ENCODE measurements at places on chromosomes 3 and 15.

- DNase-seq, result no peak
Measured at GRCh38 chr15:98674336-98674735, 26.0 kb downstream of the IGF1R start.

DNA sequence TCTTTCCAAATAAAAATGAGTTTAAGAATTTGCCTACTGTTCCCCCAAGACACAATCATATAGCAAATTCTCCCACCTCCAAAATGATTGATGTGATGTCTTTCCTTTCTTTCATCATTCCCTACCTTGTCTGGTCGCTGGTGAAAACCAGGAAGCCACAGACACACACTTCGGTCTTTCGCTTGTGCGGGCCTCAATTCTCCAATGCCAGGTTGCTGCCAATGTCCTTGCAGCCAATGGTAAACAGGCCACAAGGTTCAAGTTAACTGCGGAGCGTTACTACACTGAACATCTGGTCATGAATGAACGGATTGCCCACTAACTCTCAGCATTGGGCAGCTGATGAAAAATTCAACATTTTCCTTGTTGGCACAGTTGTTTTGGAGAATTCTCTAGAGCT lies 192.2 kb downstream of the FOXP1 start:
- DNase-seq, result no peak

DNA sequence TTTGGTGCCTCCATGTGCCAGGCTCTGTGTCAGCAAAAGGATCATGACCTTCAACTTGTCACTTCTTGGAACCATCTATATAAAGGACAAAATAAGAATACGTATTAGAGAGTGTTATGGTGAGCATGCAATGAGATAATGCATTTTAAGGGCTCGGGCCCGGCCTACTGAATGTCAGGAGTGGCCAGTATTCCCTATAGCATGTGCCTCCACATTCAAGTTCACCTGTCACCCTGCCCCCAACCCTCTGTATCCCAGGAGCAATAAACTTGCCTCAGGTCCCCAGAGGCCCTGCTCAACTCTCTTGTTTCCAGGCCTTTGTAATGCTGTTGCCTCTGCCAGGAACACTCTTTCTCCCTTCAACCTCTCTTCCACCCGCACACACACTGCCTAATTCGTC lies 90.2 kb upstream of the SLC6A11 start:
- DNase-seq, result no peak

GRCh38 chr3:48092270-48092669 lies 76.1 kb upstream of the MAP4 start:
- no peak for DNase-seq

DNA sequence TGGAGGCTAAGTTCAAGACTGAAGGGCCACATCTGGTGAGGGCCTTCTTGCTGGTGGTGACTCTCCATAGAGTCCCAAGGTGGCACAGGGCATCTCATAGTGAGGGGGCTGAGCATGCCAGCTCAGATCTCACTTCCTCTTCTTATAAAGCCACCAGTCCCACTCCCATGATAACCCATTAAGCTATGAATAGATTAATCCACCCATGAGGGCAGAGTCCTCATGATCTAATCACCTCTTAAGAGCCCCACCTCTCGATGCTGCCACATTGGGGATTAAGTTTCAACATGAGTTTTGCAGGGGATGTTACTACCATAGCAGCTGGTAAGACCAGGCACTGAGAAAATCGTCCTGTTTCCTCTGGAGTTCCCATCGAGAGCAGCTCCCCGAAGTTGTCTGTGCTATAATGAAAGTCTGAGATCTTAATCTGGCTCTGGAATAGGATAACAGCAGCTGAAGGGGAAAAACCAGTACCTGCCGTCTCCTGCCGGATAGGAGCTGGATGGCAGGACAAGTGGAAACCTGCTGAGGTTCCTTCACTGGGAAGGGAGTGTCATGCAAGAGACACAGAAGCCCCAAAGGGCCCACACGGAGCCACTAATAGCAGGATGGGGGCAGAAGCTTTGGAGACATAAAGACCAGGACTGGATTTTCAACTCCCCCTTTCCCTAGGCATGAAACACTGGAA lies 79.5 kb upstream of the EPHB3 start:
- no peak for DNase-seq

DNA sequence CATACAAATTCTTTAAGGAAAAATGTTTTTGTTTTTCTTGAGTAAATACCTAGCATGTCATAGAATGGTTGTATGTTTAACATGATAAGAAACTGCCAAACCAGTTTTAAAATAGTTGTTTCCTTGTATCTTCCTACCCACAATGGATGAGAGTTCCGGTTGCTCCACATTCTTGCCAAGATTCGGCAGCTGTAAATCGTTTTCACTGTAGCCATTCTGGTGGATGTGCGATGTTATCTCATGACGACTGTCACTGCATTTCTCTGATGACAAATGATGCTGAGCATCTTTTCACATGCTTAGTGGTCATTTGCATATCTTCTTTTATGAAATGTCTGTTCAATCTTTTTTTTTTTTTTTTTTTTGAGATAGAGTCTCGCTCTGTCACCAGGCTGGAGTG lies 36.6 kb upstream of the SH3GL3 start:
- no peak for DNase-seq

DNA sequence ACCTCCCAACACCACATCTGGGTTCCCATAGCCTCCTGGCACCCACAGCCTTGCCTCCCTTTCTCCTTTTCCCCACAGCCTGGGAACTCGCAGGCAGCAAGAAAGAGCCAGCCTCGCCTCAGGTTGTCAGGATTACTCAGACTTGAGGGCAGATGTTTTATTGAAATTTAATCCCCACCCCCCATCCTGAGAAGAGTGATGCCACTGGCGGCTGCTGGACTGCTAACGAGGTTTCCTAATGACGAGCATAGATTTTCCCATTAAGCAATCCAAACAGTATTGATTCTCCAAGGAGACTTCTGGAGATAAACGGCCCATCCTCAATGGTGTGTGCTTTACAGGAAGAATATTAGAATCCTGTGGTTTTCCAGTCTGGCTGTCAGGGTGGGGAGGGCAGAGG lies 13.7 kb downstream of the SHF start:
- DNase-seq, result no peak

DNA sequence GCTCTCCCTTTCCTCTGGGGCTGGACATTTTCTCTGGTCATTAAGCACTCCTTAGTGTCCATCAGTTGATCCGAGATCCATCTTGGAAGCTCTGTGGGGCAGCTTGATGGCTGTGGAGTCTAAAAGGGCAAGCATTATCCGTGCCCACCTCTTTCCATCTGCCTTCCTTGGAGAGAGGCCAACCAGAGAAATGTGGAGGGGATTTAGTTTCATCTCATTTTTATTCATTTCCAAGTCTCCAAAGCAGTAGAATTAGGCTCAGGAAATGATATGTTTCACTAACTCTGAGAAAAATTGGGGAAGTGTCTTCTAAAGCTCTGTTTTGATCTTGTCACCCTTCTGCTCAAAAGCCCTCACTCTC lies 95.9 kb upstream of the KLHL25 start:
- DNase-seq, result no peak

- no peak for DNase-seq
Measured at GRCh38 chr3:44992555-44993470, 16.8 kb downstream of the EXOSC7 start.

DNA sequence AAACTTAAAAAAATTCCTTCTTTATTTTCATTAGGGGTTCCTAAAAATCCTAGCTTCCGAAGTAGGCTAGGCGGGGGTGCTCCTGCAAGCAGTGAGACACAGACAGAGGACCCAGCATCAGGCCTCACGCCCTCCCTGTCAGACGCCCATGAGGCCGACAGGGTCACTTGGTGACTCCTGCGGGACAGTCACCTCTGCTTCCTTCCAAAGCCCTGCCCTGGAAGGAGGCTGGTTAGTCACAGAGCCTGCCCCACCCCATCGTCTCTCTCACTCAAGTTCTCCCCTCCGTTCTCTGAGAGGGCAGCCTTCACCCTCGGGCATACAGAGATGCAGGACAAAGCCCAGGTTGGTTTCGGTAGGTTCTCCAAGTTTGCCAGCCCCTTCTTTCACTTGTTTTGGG lies 38.6 kb downstream of the EHD4 start:
- DNase-seq, result no peak

DNA sequence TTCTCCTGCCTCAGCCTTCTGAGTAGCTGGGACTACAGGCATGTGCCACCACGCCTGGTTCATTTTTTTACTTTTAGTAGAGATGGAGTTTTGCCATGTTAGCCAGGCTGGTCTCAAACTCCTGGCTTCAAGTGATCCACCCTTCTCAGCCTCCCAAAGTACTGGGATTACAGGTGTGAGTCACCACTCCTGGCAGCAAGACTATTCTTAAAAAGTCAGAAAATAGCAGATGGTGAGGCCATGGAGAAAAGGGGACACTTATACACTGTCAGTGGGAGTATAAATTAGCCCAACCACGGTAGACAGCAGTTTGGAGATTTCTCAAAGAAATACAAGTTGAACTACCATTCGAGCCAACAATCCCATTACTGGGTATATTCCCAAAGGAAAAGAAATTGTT lies 603.3 kb upstream of the TBL1XR1 start:
- DNase-seq, result no peak

DNA sequence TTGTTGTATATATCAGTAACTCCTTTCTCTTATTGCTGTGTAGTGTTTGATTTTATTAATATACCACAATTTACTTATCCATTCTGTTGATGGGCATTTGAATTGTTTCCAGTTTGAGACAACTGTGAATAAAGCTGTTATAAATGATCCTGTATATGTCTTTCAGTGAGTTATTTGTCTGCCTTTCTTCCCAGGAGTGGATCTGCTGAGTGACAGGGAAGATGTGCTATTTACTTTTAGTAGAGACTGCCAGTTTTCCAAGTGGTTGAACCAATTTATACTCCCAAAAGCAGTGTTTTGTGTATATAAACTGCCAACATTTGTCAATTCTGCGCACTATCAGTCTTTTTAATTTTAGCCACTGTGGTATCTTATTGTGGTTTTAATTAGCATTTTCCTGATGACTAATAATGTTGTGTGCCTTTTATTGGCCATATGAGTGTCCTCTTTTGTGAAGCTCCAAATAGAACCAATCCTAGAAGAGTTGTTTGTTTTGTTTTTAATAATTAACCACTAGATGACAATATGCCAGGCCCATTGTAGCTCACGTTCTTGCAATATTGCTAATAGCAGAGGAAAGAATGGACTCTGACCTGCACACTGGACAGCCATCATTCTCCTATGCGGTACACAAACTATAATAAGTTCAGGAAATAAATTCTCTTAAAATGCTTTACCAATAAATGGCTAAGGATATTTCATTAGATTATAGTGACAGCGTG lies 25.3 kb downstream of the TRANK1 start:
- DNase-seq, result no peak

DNA sequence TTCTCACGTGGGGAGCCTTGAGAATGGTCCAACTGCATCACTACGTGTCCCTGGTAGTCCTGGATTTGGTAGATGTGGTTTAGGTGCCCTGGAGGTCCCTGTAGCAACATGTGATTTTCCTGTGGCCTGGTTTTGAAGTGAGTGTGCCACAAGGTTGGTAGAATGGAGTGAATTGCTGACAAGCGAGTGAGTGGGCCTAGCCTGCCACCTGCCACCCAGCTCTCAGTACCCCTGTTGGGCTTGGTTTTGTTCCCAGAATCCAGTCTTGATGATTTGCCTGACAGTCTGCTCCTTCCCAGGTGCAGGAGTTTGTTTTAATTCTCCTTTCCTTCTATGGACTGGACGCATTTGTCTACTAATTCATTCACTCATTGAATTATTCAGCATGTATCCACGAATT lies 19.4 kb downstream of the RPLP1 start:
- no peak for DNase-seq

- DNase-seq, result no peak
Measured at GRCh38 chr15:90763366-90764099, 46.4 kb downstream of the BLM start.

- no peak for DNase-seq
Measured at GRCh38 chr15:59933607-59934006, 70.5 kb upstream of the FOXB1 start.

- DNase-seq, result no peak
Measured at GRCh38 chr3:56042326-56042951, 425.8 kb downstream of the ERC2 start.

DNA sequence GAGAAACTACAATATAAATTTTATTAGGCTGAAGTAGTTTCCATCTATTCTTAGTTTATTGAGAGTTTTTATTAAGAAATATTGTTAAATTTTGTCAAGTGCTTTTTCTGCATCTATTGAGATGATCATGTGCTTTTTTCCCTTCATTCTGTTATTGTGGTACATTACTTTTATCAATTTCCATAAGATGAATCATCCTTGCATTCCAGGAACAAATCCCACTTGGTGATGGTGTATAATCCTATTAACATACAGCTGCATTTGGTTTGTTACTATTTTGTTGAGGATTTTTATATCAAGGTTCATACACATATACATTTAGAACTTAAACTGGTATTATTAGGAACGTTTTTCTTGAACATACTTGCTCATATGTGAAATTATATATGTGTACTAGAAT lies 199.8 kb downstream of the TBC1D5 start:
- DNase-seq, result no peak

- DNase-seq, result no peak
Measured at GRCh38 chr3:146322216-146322817, 71.4 kb upstream of the PLSCR4 start.

DNA sequence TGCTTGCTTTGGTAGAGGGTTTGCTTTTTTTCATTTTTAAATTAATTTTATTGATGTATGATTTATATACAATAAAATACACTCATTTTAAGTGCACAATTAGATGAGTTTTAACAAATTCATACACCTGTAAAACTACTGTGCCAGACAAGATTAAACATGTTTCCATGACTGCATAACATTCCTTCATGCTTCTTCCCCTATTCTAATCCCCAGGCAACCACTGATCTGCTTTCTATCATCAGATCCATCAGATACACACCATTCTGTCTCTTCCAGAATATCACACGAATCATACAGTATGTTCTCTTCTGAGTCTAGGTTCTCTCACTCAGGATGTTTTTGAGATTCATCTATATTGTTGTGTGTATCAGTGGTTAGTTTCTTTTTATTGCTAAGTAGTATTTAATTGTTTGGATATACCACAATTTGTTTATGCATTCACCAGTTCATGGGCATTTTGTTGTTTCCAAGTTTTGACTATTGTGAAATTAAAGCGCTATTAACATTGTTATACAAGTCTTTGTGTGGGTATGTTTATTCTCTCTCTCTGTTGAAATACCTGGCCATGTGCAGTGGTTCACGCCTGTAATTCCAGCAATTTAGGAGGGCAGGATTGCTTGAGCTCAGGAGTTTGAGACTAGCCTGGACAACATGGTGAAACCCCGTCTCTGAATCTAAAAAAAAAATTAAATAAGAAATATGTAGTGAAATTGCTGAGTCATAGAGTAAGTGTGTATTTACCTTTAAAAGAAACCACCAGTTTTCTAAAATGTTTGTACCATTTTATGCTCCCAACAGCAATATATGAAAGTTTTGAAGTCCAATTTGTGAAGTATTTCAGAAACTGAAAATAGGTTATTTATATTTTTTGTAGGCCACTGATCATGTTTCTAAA lies 7.0 kb upstream of the TFG start:
- DNase-seq, result no peak

GRCh38 chr3:194946091-194946490 lies 260.4 kb downstream of the FAM43A start:
- DNase-seq, result no peak

DNA sequence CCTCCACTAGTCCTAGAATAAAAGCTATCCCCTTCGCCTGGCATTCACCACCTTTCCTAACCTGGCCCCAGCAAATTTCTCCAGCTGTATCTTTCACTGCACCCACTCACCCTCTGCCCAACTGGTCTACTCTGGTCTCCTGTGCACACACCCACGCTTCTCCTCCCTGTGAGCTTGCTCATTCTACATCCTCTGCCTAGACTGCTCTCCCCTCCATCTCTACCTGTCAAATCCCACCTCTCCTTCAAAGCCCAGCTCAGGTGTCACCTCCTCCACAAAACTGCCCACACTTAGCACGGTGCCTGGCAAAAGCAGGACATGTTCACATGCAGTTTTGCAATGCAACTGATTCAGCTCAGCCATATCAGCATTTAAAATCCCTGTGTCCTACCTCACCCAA lies 45.8 kb upstream of the NTRK3 start:
- DNase-seq, result no peak

Data from stimulated activated CD8-positive, alpha-beta memory T cell treated with anti-CD3 and anti-CD28 coated beads, Interleukin-15, amount 100 ng/mL, for 1 hour (primary cell).